ENCODE measurements at places on chromosomes 11 and 22. TPM values are rescaled to one million over a fixed set of nuclear protein-coding genes. Genes with fewer than 3 reads are reported as not detected.

Gene TMA7B
- total RNA-seq = 1.4 TPM

Gene TBCEL
- total RNA-seq = 22.8 TPM

Gene MIOX
- not detected for total RNA-seq

Gene SYVN1
- total RNA-seq = 187 TPM

Measured in B cell (primary cell).